ENCODE measurements at places on chromosomes 4 and X.

DNA sequence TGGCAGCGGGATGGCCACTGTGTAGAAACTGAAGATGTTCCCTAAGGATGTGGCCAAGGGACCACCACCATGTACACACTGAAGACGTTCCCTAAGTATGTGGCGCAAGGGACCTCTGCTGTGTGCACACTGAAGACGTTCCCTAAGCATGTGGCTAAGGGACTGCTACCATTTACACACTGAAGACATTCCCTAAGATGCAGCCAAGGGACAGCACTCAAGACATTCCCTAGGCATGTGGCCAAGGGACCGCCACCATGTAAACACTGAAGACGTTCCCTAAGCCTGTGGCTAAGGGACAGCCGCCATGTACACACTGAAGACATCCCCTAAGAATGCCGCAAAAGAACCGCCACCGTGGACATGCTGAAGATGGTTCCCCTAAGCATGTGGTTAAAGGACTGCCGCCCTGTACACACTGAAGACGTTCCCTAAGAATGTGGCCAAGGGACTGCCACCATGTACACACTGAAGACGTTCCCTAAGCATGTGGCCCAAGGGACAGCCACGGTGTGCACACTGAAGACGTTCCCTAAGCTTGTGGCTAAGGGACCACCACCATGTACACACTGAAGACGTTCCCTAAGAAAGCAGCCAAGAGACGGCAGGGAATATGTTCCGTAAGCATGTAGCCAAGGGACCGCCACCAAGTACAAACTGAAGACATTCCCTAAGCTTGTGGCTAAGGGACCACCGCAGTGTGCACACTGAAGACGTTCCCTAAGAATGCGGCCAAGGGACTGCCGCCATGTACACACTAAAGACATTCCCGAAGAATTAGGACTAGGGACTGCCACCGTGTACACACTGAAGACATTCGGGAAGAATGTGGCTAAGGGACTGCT lies 43.3 kb downstream of the DHRSX start:
- DNase-seq = no peak

- DNase-seq = no peak
Observed at GRCh38 chr4:14867847-14868246, 134.4 kb upstream of the CPEB2 start.

- DNase-seq = no peak
Observed at GRCh38 chr4:45241976-45242375, 515.6 kb upstream of the GNPDA2 start.

DNA sequence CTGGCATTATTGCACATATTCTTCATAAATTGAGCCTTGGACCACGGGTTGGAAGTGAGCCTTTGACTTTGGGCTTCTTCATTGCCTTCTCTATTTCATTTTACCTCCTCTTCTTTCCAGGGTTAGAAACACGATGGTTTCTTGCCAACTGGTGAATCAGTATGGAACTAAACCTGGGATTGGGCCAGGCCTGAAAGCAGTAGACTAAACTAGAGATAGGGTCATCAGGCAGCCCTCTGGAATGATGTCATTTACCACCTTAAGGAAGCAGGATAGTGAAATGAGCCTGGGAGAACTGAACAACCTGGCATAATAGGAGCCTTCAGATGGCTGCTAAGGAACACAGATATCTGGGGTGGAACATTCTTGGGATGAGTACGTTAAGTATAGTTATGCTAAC lies 67.5 kb upstream of the ATP8A1 start:
- DNase-seq = no peak

GRCh38 chrX:151759041-151759708 lies 24.6 kb downstream of the CNGA2 start:
- DNase-seq = no peak

GRCh38 chr4:176187624-176188023 lies 7.8 kb downstream of the SPATA4 start:
- DNase-seq = no peak

DNA sequence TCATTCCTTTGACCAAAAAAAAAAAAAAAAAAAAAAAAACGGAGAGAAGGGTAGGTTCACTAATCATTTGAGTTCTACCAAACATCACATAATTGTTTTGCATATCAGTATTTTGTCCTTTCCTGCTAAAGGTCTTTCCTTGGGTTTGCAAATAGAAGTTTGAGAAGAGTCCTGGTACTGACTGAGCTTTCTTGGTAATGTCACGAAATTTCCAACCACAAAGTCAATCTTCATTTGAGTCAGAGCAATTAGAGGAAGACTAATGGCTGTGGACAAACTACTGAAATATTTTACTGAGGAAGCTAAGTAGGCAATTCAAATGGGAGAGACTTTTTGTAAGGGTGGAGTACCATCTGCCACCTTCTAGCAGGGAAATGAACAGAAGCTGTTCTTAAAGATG lies 21.7 kb upstream of the CD40LG start:
- DNase-seq = no peak

DNA sequence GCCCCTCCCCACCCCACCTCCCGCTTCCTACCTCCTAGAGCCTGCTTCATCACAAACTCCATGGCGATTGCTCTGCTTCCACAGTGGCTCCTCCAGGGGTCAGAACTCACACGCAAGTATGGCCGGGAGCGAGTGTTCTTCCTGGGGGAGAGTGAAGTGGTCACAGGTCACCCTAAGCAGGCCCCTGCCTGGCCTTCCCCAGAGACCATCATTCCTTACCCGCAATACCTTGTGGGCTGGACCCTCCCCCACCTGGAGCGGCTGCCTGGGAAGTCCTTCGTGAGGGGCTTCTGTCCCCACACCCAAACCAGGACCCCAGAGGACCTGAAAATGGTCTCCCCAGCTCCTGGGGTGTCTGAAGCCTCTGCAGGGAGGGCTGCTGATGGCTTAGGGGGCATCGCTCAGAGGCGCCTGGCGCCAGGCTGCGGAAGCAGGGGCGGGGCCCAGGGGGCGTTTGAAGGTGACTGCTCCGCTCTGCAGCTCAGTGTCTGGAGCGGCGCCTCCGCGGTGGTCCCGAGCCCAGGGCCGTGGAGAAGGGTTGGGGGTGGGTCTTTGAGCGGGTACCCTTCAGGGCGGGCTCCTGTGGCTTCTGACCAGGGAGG lies 1.4 kb downstream of the CPLX1 start:
- no peak for DNase-seq

GRCh38 chr4:1359144-1359501 lies 12.1 kb downstream of the UVSSA start:
- no peak for DNase-seq

GRCh38 chr4:174120446-174121295 lies 162.8 kb downstream of the FBXO8 start:
- DNase-seq = peak; percentile 46

DNA sequence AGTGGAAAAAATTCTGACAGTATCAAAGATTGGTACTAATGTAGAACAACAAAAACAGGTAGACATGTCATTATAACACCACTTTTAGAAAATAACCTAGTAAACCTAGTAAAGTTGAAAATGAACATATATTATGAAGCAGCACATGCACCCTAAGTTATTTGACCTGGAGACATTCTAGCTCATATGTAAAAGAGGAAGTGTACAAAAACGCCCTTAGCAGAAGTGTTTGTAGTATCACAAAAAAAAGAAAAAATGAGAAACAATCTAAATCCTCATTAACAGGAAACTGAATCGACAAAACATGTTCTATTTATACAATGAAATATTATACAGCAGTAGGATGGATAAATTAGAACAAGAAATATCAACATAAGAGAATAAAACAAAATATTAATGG lies 318.9 kb upstream of the PPP1R2C start:
- DNase-seq = no peak

DNA sequence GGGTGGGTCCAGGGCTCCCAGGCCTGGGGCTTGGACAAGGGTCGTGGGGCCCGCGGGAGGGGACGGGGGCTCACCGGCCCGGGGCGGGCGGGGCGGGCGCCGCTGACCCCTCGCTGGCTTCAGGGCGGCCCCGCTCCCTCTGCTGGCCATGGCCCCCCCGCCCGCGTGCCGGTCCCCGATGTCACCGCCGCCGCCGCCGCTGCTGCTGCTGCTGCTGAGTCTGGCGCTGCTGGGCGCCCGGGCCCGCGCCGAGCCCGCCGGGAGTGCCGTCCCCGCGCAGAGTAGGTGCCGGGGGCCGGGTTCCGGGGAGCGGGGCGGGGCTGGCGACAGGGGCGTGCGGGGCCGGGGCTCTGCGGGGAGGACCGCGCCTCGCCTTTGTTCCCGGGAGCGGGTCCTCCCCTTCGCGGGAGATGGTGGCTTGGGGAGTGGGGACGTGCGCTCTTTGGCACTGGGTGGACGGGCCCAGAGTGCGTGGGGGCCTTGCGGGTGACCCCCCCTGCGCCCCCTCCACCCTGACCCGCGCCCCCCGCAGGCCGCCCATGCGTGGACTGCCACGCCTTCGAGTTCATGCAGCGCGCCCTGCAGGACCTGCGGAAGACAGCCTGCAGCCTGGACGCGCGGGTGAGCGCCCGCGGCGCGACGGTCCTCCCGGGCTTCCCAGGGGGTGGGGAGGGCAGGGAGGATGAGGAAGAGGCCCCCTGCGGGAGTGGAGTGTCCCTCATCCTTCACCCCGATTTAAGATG lies 16.8 kb upstream of the NAT8L start:
- no peak for DNase-seq

DNA sequence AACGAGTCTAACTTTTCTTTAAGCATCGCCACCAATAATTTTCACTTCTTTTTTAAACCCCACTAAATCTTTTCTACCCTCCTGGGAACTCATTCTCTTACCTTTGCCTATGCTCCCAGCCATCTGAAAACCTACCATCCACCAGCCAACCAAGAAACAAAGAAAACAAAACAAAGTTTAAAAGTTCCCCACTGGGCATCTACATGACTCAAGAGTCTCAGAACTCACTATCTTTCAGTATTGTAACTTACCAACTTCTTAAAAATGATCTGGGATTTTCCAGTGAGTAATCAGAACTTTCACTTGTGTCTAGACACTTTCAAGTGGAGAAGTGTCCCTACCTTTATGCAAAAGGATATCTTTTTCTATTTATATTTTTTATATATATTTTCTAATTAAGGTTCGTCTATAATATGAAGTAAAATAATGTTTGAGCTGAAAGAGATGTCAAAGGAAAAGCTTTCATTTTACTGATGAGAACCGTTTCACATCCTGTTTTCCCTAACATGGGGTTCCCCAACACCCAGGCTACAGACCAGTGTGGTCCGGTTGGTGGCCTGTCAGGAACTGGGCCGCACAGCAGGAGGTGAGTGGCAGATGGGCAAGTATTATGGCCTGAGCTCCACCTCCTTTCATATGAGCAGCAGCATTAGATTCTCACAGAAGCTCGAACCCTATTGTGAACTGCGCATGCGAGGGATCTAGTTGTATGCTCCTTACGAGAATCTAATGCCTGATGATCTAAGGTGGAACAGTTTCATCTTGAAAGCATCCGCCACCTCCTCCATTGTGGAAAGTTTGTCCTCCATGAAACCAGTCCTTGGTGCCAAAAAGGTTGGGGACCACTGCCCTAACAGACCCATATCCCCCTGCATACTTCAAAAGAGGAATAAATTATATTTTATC lies 9.8 kb upstream of the TIGD2 start:
- DNase-seq = no peak

GRCh38 chr4:53786632-53787031 lies 195.3 kb upstream of the LNX1 start:
- DNase-seq = no peak

DNA sequence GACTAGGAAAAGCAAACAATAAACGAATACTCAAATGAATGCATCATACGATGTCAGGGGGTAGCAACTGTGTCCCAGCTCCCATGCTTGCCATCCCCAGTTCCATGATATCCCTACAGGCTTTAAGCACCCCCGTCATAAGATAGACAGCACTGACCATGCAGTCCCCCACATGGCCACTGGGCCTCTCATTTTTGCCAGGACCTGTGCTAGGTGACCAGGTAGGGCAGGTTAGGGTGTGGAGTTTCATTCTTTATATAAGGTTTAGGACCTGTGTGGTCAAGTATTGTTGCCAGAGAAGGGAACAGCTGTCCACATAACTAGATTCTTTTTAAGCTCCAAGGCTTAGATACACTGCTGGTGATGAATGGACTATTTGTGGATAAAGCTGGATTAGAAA lies 9.7 kb downstream of the PPEF2 start:
- no peak for DNase-seq

GRCh38 chr4:77797239-77797638 lies 21.9 kb downstream of the CNOT6L start:
- no peak for DNase-seq

DNA sequence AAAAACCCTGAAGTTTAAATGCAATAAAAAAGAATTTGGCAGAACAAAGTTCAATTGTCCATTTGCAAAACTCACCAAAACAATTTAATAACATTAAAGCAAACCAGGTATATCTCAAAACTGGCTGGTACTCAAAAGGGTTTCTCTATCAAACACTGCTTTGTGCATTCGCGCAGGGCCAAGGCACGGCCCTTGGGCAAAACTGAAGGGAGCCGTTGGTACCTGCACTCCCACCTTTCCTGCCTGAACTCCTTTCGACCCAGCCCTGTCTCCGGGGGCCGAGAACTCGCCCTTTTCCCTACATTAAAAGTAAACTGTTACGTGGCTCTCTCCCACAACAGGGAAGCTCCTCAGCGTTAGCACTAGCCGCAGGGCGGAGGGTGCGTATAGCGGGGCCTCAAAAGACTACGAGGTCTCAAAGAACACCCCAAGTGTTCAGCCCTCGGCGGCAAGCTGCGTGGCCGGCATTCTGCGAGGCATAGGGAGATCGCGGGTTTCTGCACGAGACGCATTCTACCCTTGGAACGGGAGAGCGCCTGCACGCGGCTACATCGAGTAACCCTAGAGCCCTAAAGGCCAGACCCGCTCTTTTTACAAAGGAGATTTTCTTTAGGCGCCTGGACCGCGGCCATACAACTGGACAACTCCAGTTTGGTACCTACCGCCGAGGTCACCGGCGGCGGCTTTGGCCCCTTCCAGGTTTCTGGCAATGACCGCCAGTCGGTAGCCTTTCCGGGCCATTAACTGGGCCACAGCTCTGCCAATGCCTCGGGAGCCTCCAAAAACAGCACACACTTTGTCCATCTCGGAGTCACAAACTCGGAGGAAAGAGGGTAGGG lies 550 bp downstream of the CBR4 start:
- DNase-seq = no peak

DNA sequence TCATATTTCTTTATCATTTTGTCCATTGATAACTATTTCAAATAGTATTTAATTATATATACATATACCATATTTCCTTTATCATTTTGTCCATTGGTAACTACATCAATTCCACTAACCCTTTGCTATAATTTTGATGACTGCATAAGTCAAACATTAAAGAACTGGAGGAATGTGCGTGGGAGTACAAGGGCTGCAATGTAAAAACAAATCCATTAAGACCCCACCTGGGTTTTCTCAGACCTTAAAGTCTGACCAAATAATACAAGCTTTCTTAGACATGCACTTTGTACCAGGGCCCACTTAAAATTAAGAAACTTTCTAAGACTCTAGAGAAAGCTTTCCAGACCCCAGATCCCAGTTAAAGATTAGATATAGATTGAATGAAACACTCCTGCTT lies 1622.4 kb upstream of the PCDH10 start:
- no peak for DNase-seq

GRCh38 chr4:40856840-40857362 lies 107.1 kb downstream of the NSUN7 start:
- DNase-seq = no peak

GRCh38 chr4:150090836-150091235 lies 12.6 kb downstream of the DCLK2 start:
- no peak for DNase-seq

Measured in amniotic stem cell (primary cell).